ENCODE measurements at places on chromosomes 11 and 22. TPM values are rescaled to one million over a fixed set of nuclear protein-coding genes. Genes with fewer than 3 reads are reported as not detected.

DNA sequence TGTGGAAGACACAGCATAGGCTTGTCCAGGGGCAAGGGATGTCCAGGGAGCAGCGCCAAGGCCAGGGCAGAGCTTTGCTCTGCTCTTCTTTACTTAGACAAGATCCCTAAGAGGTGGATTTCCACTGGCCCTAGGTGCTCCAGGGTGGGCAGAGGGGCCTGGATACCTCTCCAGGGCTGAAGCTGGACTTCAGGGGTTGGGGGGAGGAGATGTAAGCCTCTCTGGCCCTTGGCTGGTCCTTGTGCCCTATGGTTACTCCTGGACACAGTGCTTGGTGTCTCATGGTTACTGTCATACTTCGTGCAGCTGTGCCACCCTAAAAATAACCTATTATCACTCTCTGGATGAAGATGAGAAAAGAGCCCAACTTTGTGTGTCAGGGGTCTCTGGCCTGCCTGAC is 12.9 kb upstream of the KCNJ11 start:
- DNase-seq, result no peak
- no peaks in the 10 kb centered on the region for H3K36me3 ChIP-seq
- H3K27ac ChIP-seq, result no peak overlapping the region
- H3K27me3 ChIP-seq, result no peaks in the 10 kb centered on the region
- H3K4me3 ChIP-seq, result no peak overlapping the region

The FAM180B gene
- not detected for total RNA-seq

The USP2 gene
- 10.8 TPM for total RNA-seq

The CDC45 gene
- 2.0 TPM for total RNA-seq

GRCh38 chr11:598005-598680 is 17.6 kb downstream of the IRF7 start:
- DNase-seq, result no peak
- H3K36me3 ChIP-seq, result peaks cover 7% of the 10 kb centered on the region
- no peak overlapping the region for H3K27ac ChIP-seq
- no peak overlapping the region for H3K4me3 ChIP-seq
- no peaks in the 10 kb centered on the region for H3K4me1 ChIP-seq

- peaks cover 2% of the 10 kb centered on the region for H3K27me3 ChIP-seq
- H3K4me3 ChIP-seq, result no peak overlapping the region
- H3K4me1 ChIP-seq, result no peaks in the 10 kb centered on the region
Measured at GRCh38 chr11:20321177-20321576, 42.3 kb upstream of the HTATIP2 start.

Data from prostate gland (tissue), 2 donors.